Stimulated activated CD4-positive, alpha-beta T cell treated with anti-CD3 and anti-CD28 coated beads, Interleukin-1b, Interleukin-23, amount 100 ng/mL, for 48 hours (primary cell): ENCODE measurements at places on chromosomes 5 and 9.

DNA sequence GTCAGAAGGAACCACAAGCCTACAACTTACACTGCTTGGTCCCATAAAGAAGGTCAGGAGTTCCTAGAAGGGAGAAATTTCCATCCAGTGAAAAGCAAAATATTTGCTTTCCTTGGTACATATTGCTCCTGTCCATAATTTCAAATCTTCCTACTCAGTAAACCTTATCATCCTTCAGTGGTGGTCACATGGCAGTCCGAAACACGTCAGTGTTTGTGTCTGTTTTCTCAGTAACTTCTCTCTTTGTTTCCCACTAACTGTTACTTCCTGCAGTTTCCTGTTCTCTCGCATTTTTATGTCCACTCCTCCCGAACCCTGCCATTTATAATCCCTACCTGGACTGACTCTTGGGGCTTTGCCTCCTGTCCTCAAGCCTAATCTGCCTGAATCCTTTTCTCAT, 129.1 kb downstream of the FANCC start:
- DNase-seq: no peak

DNA sequence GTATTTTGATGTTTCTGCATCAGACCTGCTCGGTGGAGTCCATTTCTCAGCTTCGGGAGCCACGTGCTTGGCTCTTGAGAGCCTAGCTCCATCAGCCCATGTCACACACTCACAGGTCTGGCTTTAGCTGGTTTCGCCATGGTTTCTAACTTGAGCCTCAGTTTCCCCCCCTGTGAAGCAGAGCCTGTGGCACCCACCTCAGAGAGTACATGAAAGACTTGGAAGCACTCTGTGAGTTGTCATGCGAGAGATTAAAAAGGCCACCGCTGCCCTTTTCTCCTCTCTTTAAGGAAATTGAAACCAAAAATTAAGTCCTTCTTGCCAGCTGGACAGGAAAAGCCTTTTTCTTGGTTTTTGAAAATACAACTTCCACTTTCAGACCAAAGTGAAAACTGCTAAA, 8.8 kb downstream of the TENT4A start:
- DNase-seq: no peak

DNA sequence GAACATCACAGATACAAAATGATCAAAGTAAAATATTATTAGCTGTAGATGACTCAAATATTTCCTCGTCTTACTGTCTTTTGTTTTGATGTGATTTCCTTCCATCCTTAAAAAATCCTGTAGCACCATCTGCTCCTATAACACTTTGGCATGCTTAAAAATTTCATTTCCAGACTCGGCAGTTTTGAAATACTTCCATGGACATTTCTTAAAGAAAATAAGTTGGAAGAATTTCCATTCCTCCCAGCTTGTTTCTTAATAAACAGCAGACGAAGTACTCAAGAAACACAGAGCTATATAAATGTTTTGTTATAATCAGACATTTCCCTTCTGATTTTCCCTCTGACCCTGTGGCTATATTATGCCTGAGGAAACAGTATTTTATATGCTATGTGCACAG, 41.2 kb upstream of the SVEP1 start:
- no peak for DNase-seq

DNA sequence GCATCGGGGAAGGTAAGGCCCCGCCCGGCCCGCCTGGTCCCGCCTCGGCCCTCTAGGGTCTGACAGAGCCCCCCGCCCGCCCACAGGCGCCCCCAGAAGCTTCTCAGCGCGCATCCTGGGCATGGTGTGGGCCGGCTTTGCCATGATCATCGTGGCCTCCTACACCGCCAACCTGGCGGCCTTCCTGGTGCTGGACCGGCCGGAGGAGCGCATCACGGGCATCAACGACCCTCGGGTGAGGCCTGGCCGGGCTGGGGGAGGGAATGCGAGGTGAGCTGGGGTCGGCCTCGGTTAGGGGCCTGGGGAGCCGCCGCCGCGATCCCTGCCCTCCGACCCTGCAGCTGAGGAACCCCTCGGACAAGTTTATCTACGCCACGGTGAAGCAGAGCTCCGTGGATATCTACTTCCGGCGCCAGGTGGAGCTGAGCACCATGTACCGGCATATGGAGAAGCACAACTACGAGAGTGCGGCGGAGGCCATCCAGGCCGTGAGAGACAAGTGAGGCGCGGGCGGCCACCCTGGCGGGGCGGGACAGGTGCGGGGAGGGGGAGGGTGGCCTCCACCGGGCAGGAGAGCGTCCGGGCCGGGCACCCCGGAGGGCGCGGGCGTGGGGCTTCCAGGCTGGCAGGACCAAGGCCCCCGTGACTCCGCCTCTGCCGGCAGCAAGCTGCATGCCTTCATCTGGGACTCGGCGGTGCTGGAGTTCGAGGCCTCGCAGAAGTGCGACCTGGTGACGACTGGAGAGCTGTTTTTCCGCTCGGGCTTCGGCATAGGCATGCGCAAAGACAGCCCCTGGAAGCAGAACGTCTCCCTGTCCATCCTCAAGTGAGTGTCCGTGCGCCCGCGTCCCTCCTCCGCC, 7.1 kb downstream of the LRRC26 start:
- no peak for DNase-seq

- no peak for DNase-seq
These were observed 53.7 kb upstream of the VLDLR start for GRCh38 chr9:2567922-2568321.

- DNase-seq: no peak
These were observed 14.6 kb upstream of the COL15A1 start for GRCh38 chr9:98929071-98929470.

- DNase-seq: no peak
These were observed 194.1 kb downstream of the AOPEP start for GRCh38 chr9:94920420-94921091.

GRCh38 chr9:89603767-89604665, 796 bp upstream of the GADD45G start:
- DNase-seq: peak; percentile 31

DNA sequence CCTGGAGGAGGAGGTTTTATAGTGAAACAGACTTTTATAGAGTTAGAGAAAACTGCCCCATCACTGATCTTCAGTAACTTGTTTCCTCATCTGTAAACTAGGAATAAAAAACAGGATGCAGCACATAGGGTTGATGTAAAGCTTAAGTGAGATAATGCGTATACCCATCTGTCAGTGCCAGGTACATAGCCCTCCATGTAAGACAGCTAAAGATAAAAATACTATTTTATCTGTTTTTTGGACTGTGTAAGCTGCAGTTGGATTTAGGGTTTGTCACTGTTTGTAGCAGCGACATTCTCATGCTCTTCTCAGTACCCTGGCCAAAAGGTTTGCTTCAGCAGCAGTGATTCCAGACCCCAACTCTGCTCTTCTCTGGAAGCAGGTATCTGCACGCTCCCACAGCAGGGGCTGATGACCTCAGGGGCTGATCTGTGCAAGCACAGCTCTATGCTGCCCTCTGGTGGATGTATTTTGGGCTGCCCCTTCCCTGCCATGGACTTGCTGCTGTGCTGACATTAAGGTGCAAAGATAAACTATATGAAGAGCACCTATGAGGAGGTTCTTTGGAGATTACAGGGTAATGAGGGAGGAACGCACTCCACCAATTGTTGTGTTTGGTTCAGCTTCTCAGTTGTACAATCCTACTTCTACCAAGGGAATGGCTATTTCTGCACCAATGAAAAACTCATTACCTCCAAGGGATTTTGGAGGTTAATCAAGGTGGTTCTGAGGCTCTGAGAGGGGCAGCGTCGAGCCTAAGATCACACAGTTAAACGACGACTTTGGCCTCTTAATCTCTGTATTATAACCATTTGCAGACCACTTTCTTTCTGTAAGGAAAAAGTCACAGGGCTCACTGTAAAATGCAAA, 13.1 kb downstream of the HMHB1 start:
- peak; percentile 79 for DNase-seq

DNA sequence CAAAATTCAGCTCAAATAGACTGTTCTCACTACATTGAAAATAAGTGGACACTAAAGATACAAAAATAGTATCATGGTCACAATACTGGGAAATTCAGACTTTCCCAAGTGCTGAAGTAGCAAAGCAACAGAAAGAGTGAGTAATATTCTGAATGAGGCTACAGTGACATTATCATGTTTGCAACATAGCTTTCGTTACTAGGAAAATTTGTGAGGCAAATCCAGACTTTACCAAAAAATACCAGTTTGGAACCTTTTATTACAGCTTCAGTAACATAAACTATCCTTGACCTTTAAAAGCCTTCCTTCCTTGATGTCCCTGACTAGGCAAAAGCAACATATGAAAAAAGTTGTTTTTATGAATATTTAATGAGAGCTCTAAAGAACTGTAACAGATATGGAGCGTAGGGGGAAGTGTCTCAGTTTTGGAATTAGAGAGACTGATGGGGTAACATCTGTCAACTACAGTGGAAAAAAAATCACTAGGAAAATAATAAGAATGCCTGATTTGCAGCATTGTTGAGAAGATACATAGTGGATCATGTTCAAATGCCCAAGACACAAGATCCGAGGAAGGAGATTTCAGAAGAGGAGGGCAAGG, 312.9 kb downstream of the ADGRV1 start:
- DNase-seq: no peak

DNA sequence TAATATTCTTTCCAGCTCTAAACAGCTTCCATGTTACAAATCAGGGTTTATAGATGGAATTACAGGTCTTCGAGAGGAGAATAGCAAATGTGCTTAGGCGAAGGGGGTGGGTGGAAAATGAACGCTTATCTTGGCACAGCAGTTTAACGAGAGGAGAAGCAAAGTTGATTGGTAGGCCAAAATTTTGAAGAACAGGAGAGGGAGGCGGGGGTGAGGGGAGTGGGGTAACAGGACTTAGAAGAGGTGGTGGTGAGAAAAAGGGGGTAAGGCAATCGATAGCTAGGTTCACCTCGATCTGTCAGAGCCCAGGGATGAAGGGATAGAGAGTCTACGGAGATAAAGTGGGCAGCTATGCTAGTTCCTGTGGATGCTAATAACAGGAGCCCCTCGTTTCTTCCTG, 764 bp downstream of the ANKRA2 start:
- DNase-seq: no peak

GRCh38 chr5:143562935-143563334, 159.4 kb upstream of the NR3C1 start:
- DNase-seq: no peak

DNA sequence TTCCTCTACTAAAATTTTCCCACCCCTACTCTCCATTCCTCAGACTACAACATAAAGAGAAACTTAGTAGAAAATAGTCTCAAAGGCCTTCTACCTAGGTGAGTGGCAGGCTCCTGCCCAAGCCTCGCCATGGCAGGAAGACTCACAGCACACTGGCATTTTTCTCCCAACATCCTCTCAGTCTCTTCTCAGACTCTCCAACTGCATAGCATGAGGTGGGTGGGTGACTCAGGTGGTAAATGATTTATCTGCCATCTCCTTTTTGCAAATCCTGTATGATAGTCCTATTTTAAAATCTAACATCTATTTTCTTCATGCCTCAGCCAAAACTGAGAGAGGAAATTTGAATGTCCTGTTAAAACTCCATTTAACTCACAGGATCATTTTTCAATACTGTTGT, 33.5 kb upstream of the GRIA1 start:
- DNase-seq: no peak

DNA sequence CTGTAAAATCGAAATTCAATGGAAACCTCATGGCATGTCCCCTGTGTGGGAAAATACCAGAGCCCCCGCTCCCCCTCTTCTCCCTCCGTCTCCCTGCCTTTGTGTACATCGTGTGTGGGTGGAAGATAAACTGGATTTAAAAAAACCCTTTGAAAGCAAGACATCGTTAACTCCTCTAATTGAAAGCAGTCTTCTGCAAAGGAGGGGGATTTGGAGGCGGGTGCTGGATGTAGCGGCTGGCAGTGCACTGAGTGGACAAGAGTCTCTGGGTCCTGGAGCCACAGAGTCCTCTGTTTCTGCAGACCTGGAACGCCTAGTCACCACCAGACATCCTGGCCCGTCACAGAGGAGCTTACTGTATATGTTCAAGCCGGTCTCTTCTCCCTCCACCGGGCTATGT, 169.4 kb downstream of the PAPPA start:
- DNase-seq: no peak

- DNase-seq: no peak
These were observed 617.9 kb upstream of the CTNND2 start for GRCh38 chr5:12522116-12522515.

DNA sequence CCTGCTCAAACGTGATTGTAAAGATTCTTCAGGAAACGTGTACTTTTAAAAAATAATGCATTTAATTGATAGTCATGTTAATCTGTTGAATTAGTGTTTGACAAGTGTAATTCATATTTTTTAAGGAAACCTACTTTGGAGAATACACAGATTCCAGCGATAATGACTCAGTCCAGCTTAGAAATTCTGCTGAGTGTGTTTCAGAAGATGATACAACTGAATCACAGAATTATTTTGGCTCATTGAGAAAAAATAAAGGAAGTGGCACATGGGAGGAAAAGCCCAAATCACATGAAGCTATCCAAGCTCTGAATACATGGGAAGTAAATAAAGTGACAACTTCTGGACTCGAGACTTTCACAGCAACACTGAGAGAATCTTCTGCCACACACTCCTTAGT, 37.8 kb downstream of the ICE1 start:
- DNase-seq: no peak

DNA sequence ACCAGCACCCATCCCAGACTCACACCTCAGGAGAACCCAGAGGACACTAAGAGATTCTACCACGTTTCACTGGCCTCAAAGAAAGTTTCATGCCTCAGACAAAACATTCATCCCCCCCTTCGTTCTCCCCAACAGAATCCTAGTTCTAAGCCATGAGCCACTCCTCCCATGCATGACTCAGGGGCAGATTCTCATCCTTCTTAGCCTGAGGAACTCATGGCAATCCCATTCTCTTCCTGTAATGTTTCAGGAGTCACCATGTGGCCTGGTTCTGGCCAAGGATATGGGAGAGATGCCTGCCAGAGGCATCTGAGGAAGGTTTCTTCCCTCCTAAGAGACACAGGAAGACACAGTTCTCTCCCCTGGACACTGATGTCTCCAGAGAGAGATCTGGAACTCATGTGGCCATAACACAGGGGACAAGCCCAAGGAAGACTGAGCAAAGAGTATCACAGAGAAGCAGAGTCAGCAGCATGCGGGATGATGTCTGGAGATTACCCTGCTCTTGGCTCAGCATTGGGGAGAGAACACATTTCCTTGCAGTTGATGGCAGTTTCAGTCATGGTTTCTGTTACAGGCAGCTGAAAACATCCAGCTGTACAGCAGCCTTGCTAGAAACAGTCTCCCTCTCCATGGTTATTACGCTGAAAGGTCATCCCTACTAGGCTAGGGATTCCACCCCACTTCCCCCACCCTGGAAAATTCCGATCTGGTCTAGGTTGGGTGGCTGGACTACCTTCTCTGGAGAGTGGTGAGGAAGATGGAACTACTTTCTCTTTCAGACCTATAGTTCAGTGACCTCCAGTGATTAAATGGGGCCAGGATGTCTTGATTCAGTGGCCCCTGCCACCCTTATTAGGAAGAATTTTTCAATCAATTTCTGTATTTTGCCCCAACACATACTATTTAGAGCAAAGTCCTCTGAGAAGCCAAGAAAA, 115.4 kb downstream of the ZNF608 start:
- DNase-seq: no peak

- no peak for DNase-seq
These were observed 5.2 kb upstream of the RNF14 start for GRCh38 chr5:141963701-141964100.

- DNase-seq: no peak
These were observed 42.2 kb upstream of the FCN1 start for GRCh38 chr9:134959971-134960310.

- DNase-seq: no peak
These were observed 201.0 kb downstream of the EFNA5 start for GRCh38 chr5:107469485-107470294.

GRCh38 chr5:97538912-97539311, 355.9 kb upstream of the RIOK2 start:
- no peak for DNase-seq
